ENCODE measurements at places on chromosomes 12 and 14. TPM values are rescaled to one million over a fixed set of nuclear protein-coding genes. Genes with fewer than 3 reads are reported as not detected.

GRCh38 chr12:27055966-27056365 is 26.4 kb downstream of the C12orf71 start:
- DNase-seq = no peak

DNA sequence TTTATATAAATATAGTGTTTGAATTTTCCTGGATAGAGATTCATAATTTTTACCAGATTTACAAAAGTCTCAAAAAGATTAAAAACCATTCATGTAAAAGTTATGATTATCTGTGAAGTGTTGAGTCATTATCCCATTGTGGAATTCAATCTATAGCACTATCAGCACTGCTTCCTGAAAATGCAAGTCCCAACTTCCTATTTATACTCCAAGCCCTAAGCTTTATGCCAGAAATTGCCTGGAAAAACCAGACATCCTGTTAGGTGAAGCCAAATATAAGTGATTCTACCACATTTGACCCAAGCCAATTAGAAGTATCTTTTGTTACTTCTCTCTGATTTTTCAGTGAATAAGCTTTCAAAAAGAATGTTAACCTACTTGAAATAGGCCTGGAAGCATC is 129.1 kb downstream of the GPR135 start:
- DNase-seq = no peak

- DNase-seq = no peak
Measured at GRCh38 chr12:121711361-121712189, 977 bp upstream of the TMEM120B start.

DNA sequence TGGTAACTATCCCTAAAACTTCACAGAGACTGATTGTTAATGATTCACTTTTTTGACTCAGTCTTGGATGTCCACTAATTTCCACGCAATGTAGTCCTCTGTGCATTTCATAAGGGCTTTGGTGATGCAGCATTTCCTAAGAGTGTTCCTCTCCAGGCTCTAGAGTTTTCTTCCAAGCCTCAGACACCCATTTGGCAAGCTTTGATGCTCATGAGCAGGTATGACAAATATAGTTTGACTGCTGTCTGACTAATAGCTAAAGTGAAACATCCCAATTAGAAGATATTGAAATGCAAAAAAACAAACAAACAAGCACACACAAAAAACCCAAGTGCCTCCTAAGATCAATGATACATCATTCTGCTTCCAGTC is 1.5 kb upstream of the VAMP1 start:
- no peak for DNase-seq

GRCh38 chr12:19388131-19388549 is 51.2 kb upstream of the AEBP2 start:
- DNase-seq = no peak

- DNase-seq = peak; percentile 49
Measured at GRCh38 chr14:75123991-75124390, 2.9 kb downstream of the NEK9 start.

DNA sequence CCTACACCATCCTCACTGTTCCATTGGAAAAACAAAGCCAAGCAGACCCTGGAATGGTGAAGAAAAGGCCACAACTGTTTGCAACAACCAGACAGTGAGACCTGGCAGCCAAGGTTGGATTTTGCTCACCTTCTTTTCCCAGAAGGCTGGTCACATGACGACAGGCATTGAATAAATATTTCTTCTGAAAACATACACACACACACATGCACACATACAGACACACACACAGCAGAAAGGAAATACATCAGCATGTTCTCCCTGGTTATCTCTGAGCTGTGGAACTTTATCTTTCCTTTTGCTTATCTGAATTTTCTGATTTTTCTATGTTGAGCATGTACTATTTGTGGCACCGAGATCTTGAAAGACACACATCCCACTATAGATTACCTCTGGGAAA is 38.0 kb upstream of the CCDC60 start:
- no peak for DNase-seq

DNA sequence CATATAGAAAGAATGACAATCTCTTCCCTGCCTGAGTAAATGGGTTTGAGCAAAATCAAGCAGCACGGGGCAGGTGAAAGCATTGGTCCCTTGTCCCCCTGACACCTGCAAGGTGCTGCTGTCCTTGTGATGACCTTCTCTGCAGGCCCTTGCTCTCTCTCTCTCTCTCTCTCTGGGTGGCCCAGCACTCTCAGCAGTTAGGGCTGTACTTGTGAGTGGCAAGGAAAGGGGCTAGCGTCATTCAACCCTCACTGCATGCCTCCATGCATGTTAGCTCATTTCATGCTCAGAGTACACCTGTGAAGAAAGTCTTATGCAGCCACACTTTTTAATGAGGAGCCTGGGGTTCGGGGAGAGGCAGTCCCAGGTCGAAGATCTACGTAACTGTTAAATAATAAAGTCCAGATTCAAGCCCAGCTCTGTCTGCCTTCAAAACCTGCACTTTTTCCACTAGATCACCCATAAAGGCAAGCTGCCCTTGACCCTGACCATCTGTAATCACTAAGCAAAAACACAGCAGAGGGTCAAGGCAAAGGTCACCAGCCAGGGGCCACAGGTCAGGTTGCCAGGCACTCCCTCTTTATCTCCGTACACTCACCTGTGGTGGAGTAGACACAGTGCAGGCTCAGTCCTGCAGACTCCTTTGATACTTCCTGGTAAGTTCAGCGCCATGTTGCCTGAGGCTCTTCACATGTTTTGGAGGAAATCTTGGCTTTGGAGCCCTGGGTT is 44.9 kb upstream of the CLMN start:
- no peak for DNase-seq

DNA sequence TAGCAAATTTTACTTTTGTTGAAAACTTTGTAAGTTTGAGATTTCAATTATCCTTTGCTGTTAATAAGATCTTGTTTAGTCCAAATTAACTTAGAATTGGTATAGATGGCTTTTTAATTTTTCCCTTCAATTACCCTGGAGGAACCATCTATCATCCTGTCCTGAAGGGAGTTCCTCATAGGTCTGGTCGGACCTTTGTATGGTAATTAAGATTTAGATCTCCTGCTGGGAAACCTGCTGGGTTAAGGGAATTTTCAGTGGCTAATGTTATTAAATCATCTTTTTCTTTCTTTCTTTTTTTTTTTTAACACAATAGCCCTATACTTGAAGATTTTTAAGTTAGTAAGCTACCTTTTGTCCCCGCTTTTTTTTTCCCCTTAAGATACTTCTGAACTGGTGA is 63.0 kb upstream of the PRMT8 start:
- DNase-seq = no peak

DNA sequence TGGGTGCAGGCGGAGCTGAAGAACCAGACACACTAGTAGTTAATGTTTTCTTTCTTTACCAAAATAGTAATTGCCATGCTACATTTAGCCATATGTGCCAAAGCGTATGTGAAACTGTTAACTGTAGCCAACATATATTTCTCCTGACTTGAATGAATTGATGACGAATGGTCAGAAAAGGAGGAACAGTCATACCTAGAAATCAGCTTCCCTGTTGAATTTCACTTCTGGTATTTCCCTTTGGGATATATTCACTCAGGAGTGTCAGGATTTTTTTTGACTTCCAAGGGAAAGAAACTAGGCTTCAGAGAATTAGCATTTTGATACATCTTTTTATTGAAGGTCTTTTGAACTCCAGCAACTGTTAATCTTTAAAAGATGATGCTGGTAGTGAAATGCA is 87.0 kb downstream of the ERC1 start:
- DNase-seq = no peak

- DNase-seq = no peak
Measured at GRCh38 chr12:49797449-49797776, 30.8 kb downstream of the NCKAP5L start.

DNA sequence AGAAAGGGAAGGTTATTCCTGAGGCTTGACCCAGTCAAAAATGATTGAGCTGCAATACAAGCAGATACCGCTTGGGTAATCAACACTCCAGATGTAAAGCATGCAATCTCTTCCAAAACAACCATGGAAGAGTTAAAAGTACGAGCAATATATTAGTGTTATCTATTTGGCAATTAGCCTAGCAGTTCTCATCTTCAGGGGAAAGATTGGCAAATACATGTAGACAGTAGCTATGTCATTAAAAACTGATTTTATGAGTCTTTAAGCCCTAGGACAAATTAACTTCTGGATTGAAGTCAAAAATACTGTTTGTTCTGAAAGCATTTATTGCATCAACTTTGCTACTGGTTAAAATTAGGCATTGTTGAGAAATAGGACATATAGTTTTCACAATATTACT is 9.3 kb upstream of the GYS2 start:
- peak; percentile 32 for DNase-seq

- no peak for DNase-seq
Measured at GRCh38 chr14:23423657-23424056, 11.8 kb downstream of the MYH7 start.

DNA sequence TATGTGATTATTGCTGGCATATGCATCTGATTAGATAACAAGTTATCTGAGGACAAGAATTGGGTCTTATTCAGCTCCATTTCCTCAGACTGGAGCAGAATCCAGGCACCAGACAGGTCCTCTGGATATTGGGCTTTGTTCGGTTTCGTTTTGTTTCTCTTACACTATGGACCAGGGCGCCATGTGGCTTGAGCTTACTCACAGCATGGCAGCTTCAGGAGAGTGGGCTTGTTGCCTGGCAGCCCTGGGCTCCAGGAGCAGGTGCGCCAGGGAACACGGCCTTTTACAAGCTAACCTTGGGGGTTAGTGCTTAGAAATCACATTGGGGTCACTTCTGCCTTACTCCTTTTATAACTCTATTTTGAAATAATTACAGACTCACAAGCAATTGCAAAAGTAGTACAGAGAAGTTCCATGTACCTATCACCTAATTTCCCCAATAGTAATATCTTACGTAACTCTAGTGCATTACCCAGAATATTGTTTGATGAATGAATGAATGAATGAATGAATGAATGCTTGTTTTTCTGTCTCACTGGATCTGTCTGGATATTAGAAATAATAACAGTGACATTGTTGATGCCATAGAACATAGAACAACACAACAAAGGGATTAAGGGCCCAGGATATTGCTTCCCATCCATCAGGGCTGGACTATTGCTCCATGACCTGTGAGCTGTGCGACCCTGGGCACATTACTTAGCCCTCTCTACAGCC is 39.0 kb downstream of the CMKLR1 start:
- no peak for DNase-seq

DNA sequence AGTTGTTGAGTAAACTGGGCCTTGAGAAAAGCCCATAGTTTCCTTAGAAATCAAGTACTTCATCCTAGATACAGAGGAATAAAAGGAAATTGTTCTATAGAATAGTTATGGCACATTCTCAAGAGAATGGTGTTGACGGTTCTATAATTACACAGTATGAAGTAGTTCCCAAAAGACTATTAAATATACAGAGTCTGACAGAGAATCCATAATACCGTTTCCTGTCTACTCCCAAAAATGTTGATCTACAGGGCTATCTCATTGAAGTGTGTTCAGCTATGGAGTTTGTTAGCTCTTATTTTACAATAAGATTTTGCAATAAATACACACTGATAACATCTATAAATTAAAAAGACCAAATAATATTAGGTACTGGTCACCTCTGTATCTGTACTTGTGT is 799.7 kb downstream of the RPS29 start:
- no peak for DNase-seq

DNA sequence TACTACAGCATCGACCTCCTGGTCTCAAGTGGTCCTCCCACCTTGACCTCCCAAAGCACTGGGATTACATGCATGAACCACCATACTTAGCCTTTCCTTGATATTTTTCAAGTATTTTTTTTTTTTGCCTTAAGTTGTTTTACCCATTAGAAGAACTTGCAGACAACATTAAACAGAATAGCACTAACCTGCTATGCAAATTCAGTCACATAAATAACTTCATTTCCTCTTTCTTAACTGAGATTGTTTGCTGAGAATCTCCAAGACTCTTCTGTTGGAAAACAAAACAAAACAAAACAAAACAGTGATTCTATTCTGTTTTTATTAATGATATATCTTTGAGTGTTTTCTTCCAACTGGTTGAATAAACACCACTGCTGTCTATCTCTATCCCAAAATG is 115.9 kb upstream of the IFNG-AS1 start:
- DNase-seq = no peak

DNA sequence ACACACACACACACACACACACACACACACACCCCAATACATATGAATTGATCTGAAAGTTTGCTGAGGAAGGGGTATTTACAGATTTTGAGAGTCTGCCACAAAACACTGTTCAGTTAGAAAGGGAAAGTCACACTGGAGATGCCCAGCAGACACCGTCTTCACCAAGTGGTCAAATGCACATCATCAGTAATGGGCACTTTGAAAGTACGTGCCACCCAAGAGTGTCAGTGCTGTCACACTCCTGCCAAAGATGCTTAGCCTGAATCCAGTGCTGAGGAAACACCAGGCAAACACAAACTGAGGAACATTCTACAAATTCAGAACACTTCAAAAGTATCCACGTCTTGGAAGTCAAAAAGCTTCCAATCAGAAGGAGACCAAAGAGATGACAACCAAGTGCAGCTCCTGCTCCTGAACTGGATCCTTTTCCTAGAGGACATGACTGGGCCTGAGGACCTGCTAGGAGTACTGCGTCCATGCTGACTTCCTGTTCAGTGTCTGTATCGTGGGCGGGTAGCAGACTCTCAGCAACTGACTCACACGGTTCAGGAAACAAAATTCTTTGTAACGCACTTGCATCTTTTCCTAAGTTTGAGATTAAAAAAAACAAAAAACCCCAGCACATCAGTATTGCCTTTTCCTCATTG is 18.6 kb downstream of the PSMC1 start:
- DNase-seq = no peak

GRCh38 chr12:65918021-65918420 is 93.7 kb downstream of the HMGA2 start:
- no peak for DNase-seq

DNA sequence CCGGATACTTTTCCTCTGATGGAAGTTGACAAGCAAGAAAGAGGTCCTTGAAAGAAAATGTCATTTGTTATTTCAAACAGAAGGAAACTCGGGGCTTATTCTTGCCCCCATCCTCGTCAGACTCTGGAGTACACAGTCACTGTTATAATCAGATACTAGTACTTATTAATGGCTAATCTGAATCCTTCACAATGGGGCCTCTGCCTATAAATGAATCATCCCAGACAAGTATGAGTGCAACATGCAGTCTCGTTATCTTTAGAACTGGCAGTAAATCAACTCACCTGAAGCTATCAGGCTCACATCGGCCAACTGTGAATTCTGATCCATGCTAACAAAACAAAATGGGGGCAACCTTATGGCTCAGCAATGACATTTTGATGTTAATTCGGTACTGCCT is 216.7 kb downstream of the GRIN2B start:
- DNase-seq = no peak

GRCh38 chr14:58395562-58395811 is 243 bp upstream of the TOMM20L start:
- no peak for DNase-seq

DNA sequence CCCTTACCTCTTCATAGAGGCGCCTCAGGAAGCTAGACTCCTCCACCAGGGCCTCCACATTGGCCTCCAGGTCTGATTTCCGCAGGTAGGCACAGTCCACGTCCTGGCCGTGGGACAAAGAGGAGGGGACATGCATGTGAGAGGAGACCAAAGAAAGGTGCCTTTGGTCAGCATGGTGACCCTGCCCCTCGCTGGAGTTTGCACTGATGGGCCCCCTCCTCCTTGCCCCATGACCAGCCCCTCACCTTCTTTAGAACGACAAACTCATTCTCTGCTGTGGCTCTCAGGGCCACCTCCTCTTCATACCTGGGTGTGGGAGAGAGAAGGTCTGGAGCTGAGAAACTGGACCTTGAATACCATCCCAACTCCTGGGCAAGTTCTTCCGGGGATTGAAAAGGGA is 3.2 kb downstream of the KRT85 start:
- DNase-seq = no peak

SLC2A3 gene
- not detected for total RNA-seq

SPPL3 gene
- 7.9 TPM for total RNA-seq

CLEC7A gene
- total RNA-seq = not detected

RPS6KL1 gene
- total RNA-seq = 9.4 TPM

ASB2 gene
- 0.05 TPM for total RNA-seq

RIMBP2 gene
- total RNA-seq = 0.97 TPM

TAPBPL gene
- total RNA-seq = 9.6 TPM
